ENCODE measurements at places on chromosomes 16 and 17.

GRCh38 chr16:26365161-26365940 is 673.6 kb downstream of the HS3ST4 start:
- no peak overlapping the region for H3K4me3 ChIP-seq
- no peak overlapping the region for H3K27ac ChIP-seq
- no peak for DNase-seq
- no peaks in the 10 kb centered on the region for H3K27me3 ChIP-seq
- no peaks in the 10 kb centered on the region for H3K4me1 ChIP-seq

- no peaks in the 10 kb centered on the region for H3K27me3 ChIP-seq
- H3K4me3 ChIP-seq: no peak overlapping the region
- no peaks in the 10 kb centered on the region for H3K4me1 ChIP-seq
- no peak for DNase-seq
- no peaks in the 10 kb centered on the region for H3K36me3 ChIP-seq
These were observed 166.0 kb downstream of the PHKB start for GRCh38 chr16:47627085-47627639.

- H3K27ac ChIP-seq: peak overlapping the region; percentile 20
- H3K36me3 ChIP-seq: no peaks in the 10 kb centered on the region
- H3K4me1 ChIP-seq: peaks cover 38% of the 10 kb centered on the region
- peaks cover 11% of the 10 kb centered on the region for H3K27me3 ChIP-seq
These were observed 52.7 kb downstream of the SREBF1 start for GRCh38 chr17:17783825-17784656.

DNA sequence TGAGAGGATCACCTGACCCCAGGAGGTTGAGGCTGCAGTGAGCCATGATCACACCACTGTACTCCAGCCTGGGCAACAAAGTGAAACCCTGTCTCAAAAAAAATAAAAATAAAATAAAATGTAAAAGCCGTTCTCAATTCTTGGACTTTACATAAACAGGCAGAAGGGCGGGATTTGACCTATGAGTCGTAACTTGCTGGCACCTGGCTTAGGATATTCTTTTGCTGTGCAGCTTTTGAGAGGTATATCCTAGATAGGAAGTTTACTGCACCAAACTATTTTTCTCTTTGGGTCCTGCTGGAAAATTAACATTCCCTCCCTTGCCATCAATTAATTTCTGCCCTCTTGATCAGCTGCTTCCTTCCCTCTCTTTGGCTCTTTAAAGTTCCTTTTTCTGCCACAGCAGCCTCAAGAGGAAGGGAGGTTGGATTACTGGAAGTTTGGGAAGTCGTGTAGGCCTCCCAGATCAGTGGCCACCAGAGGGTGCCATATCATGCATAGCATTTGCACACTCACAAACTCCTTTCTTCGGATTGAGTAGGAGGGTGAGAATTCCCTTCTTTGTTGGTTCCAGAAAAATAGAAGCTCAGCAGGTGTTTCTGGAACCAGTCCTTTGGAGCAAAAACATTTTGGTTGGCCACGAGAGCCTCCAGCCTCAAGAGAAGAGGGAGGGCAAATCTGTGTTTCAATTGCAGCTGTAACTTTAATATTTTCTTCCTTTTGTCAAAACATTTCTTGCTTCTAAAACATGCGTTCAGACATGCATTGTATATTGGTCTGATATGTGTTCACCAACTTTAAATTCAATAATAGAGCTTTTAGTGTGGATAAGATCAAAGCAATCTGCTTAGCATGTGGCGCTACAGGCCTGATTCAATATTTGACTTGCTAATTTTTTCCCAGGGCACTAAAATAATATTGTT is 147.3 kb downstream of the CCDC182 start:
- H3K4me1 ChIP-seq: peaks cover 2% of the 10 kb centered on the region
- no peaks in the 10 kb centered on the region for H3K27me3 ChIP-seq
- H3K36me3 ChIP-seq: peaks cover 16% of the 10 kb centered on the region

GRCh38 chr17:68060336-68060735 is 24.8 kb downstream of the KPNA2 start:
- no peaks in the 10 kb centered on the region for H3K36me3 ChIP-seq
- H3K27me3 ChIP-seq: no peaks in the 10 kb centered on the region
- H3K4me1 ChIP-seq: no peaks in the 10 kb centered on the region
- H3K4me3 ChIP-seq: no peak overlapping the region
- DNase-seq: no peak
- H3K27ac ChIP-seq: no peak overlapping the region

- no peaks in the 10 kb centered on the region for H3K4me1 ChIP-seq
- H3K27me3 ChIP-seq: no peaks in the 10 kb centered on the region
- H3K4me3 ChIP-seq: no peak overlapping the region
- H3K27ac ChIP-seq: no peak overlapping the region
- H3K36me3 ChIP-seq: peaks cover 45% of the 10 kb centered on the region
These were observed 95.4 kb downstream of the CLEC16A start for GRCh38 chr16:11039726-11040125.

- no peak overlapping the region for H3K27ac ChIP-seq
- H3K4me1 ChIP-seq: peaks cover 2% of the 10 kb centered on the region
- no peak for DNase-seq
- H3K4me3 ChIP-seq: no peak overlapping the region
- no peaks in the 10 kb centered on the region for H3K36me3 ChIP-seq
These were observed 19.1 kb upstream of the GSG1L start for GRCh38 chr16:28082624-28083023.

GRCh38 chr16:83799336-83799735 is 8.4 kb upstream of the HSBP1 start:
- peaks cover 18% of the 10 kb centered on the region for H3K27me3 ChIP-seq
- no peaks in the 10 kb centered on the region for H3K36me3 ChIP-seq
- H3K4me1 ChIP-seq: no peaks in the 10 kb centered on the region
- no peak for DNase-seq

- peaks cover 13% of the 10 kb centered on the region for H3K36me3 ChIP-seq
- H3K27me3 ChIP-seq: no peaks in the 10 kb centered on the region
- peaks cover 2% of the 10 kb centered on the region for H3K4me1 ChIP-seq
These were observed 54.6 kb downstream of the EPN2 start for GRCh38 chr17:19291646-19292376.

GRCh38 chr16:49530427-49530970 is 156.9 kb downstream of the C16orf78 start:
- no peak overlapping the region for H3K27ac ChIP-seq
- H3K36me3 ChIP-seq: no peaks in the 10 kb centered on the region
- H3K27me3 ChIP-seq: no peaks in the 10 kb centered on the region
- no peaks in the 10 kb centered on the region for H3K4me1 ChIP-seq
- no peak overlapping the region for H3K4me3 ChIP-seq

- H3K27ac ChIP-seq: no peak overlapping the region
- no peaks in the 10 kb centered on the region for H3K27me3 ChIP-seq
- no peaks in the 10 kb centered on the region for H3K4me1 ChIP-seq
- no peak overlapping the region for H3K4me3 ChIP-seq
These were observed 52.6 kb downstream of the PGS1 start for GRCh38 chr17:78430892-78431691.

GRCh38 chr17:13367154-13367553 is 234.6 kb downstream of the HS3ST3A1 start:
- no peaks in the 10 kb centered on the region for H3K4me1 ChIP-seq
- no peaks in the 10 kb centered on the region for H3K36me3 ChIP-seq
- H3K27me3 ChIP-seq: no peaks in the 10 kb centered on the region
- peak; percentile 12 for DNase-seq
- no peak overlapping the region for H3K27ac ChIP-seq

- no peaks in the 10 kb centered on the region for H3K27me3 ChIP-seq
- peaks cover 22% of the 10 kb centered on the region for H3K4me1 ChIP-seq
- H3K27ac ChIP-seq: no peak overlapping the region
- no peak for DNase-seq
- no peaks in the 10 kb centered on the region for H3K36me3 ChIP-seq
- H3K4me3 ChIP-seq: no peak overlapping the region
These were observed 18.1 kb downstream of the TMC7 start for GRCh38 chr16:19001788-19002187.

GRCh38 chr17:61331178-61331577 is 68.5 kb upstream of the TBX2 start:
- H3K4me3 ChIP-seq: no peak overlapping the region
- peaks cover 2% of the 10 kb centered on the region for H3K4me1 ChIP-seq
- H3K27me3 ChIP-seq: no peaks in the 10 kb centered on the region
- H3K27ac ChIP-seq: no peak overlapping the region

DNA sequence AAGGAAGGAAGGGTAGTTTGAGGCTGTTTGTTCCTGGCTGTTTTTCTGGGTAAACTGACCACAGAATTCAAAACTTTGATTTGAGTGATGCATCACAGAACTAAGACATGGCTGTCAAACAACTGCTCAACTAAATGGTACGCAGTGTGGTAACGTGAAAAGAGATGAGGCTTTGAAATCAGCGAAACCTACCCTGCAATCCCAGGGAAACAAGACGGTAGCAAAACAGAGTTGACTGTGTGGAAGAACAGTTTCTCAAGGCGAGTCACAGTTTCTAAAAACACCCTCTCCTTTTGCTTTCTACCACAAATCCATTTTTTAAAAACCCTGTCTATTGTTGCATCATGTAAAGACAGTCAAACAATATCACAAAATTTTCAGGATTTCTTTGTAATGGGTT is 156.0 kb upstream of the MAF start:
- no peaks in the 10 kb centered on the region for H3K27me3 ChIP-seq
- H3K4me3 ChIP-seq: no peak overlapping the region
- no peaks in the 10 kb centered on the region for H3K36me3 ChIP-seq
- peaks cover 33% of the 10 kb centered on the region for H3K4me1 ChIP-seq
